ENCODE measurements at places on chromosomes 3 and 15. TPM values are rescaled to one million over a fixed set of nuclear protein-coding genes. Genes with fewer than 3 reads are reported as not detected.

- DNase-seq, result no peak
- H3K36me3 ChIP-seq, result no peaks in the 10 kb centered on the region
- H3K4me1 ChIP-seq, result no peaks in the 10 kb centered on the region
- H3K27me3 ChIP-seq, result peaks cover 6% of the 10 kb centered on the region
- no peak overlapping the region for H3K4me3 ChIP-seq
- no peak overlapping the region for H3K27ac ChIP-seq
Measured at GRCh38 chr15:66936109-66936860, 129.1 kb upstream of the SMAD3 start.

DNA sequence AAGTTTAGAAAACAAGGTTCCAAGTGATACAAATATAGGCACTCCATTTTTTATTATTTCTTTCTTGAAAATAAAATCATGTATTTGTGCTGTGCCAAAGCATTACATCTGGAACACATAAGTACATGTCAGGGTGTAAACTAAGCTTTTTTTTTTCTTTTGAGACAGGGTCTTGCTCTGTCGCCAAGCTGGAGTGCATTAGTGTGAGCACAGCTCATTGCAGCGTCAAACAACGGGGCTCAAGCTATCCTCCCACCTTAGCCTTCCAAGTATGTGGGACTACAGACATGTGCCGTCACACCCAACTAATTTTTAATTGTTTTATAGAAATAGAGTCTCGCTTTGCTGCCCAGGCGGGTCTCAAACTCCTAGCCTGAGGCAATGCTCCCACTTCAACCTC lies 9.0 kb downstream of the SPATA12 start:
- H3K36me3 ChIP-seq, result no peaks in the 10 kb centered on the region
- no peak for DNase-seq
- H3K4me1 ChIP-seq, result peaks cover 31% of the 10 kb centered on the region
- H3K27ac ChIP-seq, result peak overlapping the region; percentile 88

ADAMTSL3 gene
- not detected for total RNA-seq

GRCh38 chr3:64262574-64263114 lies 37.4 kb upstream of the PRICKLE2 start:
- no peaks in the 10 kb centered on the region for H3K4me1 ChIP-seq
- no peak overlapping the region for H3K27ac ChIP-seq
- H3K27me3 ChIP-seq, result peaks cover 21% of the 10 kb centered on the region

SLC28A2 gene
- total RNA-seq, result not detected

INSYN1 gene
- total RNA-seq, result not detected

- H3K4me1 ChIP-seq, result peaks cover 9% of the 10 kb centered on the region
- H3K27ac ChIP-seq, result no peak overlapping the region
- no peak overlapping the region for H3K4me3 ChIP-seq
- no peak for DNase-seq
- H3K36me3 ChIP-seq, result peaks cover 16% of the 10 kb centered on the region
- no peaks in the 10 kb centered on the region for H3K27me3 ChIP-seq
Measured at GRCh38 chr3:17645074-17645698, 97.2 kb downstream of the TBC1D5 start.

GRCh38 chr3:26623419-26624208 lies 1.0 kb downstream of the LRRC3B start:
- H3K4me1 ChIP-seq, result no peaks in the 10 kb centered on the region
- H3K27me3 ChIP-seq, result peaks cover 37% of the 10 kb centered on the region
- no peak overlapping the region for H3K27ac ChIP-seq
- H3K4me3 ChIP-seq, result no peak overlapping the region
- H3K36me3 ChIP-seq, result no peaks in the 10 kb centered on the region
- no peak for DNase-seq

DNA sequence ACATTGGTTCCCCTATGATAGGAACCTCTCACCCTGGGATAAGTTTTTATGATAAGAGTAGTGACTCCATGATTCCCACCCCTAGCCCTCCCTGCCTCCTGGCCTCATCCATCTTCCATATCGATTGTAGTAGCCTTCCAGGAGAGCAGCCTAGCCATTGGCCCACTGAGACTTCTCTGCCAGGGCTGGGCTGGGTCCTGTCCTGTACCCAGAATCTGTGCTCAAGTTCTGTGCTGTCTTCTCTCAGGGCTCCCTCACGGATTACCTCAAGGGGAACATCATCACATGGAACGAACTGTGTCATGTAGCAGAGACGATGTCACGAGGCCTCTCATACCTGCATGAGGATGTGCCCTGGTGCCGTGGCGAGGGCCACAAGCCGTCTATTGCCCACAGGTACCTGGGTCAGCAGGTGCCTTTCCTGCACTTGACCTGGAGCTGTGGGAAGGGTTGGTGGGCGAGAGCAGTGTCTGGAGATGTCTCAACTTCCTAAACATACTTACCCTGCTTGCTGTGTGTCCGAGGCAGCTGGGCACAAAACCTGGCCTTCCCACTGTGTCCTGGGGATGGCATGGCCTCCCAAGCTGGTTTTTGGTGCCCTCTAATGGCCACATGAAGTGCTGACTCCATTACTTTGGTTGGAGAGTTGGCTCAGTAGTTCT lies 16.6 kb upstream of the EXOG start:
- H3K4me3 ChIP-seq, result no peak overlapping the region
- H3K27ac ChIP-seq, result no peak overlapping the region
- H3K4me1 ChIP-seq, result no peaks in the 10 kb centered on the region
- H3K27me3 ChIP-seq, result no peaks in the 10 kb centered on the region

ASB14 gene
- total RNA-seq, result not detected

DNA sequence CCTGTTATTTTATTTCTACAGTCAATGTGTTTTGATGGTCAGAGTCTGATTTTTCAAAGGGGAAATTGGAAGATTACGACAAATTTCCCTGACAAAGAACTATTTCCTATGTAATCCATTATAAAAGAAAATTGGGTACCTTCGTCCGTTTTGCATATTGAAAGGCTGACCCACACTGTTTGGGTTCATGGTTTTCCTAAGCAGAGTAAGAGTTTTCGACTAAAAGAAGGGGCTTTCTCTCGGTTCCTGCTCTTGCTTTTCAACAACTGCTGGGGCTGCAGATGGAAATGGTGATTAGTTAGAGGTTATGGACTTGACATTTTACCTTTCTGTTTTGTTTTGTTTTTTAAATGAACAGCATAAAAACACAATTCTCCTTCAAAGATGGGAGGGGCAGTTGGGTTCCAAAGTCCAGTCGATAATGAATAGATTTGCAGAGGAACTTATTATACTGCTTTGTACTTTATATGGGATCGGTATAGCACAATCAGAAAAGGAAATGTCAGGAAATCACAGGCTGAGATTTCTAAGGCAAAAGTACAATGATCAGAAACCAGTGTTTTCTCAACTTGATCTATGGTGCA lies 978 bp downstream of the KCNMB2 start:
- H3K4me1 ChIP-seq, result peaks cover 4% of the 10 kb centered on the region
- H3K27me3 ChIP-seq, result peaks cover 16% of the 10 kb centered on the region
- no peaks in the 10 kb centered on the region for H3K36me3 ChIP-seq
- no peak overlapping the region for H3K4me3 ChIP-seq

IQCF5 gene
- not detected for total RNA-seq

DNA sequence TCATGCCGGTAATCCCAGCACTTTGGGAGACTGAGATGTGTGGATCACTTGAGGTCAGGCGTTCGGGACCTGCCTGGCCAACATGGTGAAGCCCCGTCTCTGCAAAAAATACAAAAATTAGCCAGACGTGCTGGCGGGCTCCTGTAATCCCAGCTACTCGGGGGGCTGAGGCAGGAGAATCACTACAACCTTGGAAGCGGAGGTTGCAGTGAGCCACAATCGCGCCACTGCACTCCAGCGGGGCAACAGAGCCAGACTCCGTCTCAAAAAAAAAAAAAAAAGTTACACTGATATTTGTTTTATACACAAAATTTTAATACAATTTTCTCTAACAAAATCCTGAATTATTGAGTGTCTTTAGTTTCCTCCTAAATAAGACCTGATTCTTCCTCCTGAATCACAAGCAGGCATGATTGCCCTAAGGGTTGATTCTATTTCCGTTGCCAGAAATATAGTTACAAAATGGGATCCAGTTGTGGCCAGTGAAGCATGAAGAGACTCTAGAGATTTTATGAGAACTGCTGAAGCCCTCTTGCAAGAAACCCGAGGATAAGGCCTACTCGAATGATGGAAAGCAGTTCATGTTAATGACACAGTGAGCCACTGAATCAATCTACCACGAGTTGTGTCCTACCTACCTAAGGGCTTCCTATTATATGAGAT lies 9.6 kb upstream of the SMARCC1 start:
- peaks cover 4% of the 10 kb centered on the region for H3K4me1 ChIP-seq
- DNase-seq, result no peak
- H3K4me3 ChIP-seq, result no peak overlapping the region
- no peaks in the 10 kb centered on the region for H3K27me3 ChIP-seq

GMPS gene
- total RNA-seq, result 42.2 TPM

DNA sequence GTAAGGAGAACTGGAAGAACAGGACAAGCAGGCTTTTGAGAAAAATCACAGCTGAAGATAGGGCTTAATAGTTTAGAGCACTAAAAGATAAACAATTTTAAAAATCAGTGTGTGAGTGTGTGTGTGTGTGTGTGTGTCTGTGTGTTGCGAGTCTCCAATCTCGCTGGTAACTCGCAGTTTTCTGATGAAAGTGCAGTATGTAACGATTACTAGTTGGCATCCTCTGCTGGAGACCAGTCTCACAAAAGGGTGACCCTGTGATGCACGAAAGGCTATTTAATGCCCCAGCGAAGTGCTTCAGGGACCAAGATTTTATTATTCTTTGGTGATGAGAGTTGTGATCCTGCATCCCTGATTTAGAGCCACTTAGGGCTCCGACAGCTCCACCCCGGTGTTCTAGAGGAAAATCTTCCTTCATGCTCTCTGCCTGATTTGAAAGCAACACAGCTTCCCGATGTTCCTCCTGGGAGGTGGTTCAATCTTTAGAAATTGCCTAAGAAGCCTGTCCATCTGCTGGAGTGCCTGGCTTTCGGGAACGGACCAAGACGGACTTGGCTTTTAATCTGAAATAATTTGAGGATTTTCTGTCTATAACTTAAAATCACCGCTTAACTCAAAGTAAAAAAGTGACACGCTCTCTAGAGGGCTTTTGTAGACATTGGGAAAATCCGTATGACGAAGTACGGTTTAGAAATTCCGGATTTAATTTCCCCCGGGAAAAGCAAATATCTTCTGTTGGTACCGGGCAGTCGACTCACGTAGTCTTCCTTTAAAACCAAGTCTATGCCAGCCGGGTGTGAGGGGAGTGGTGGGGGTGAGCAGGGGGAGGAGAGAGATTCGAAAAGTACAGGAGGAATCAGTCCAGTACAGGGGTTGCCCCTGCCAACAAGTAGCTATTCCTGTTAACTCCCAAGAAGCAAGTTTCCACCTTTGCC lies 1.1 kb upstream of the ALCAM start:
- H3K36me3 ChIP-seq, result peaks cover 25% of the 10 kb centered on the region
- no peaks in the 10 kb centered on the region for H3K27me3 ChIP-seq
- peaks cover 33% of the 10 kb centered on the region for H3K4me1 ChIP-seq
- DNase-seq, result no peak

TRIM42 gene
- not detected for total RNA-seq

EPHA6 gene
- not detected for total RNA-seq

DNA sequence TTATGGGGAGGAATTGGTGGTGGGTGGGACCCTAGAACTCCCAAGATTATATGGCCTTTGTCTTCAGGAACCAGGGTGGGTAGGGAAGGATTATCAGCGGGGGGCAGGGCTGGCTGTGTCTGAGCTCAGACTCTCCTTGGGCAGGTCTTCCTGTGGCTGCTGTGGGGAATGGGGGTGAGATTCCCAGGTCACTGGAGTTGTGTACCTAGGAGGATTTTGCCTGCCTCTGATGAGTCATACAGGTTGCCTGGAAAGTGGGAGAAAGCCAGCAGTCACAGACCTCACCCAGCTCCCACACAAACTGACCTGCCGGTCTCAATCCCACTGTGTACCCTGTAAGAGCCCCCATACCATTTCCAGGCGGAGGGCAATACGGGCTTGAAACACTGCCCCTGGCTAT lies 209.9 kb upstream of the CNTN3 start:
- no peak overlapping the region for H3K27ac ChIP-seq
- H3K36me3 ChIP-seq, result no peaks in the 10 kb centered on the region
- H3K4me1 ChIP-seq, result no peaks in the 10 kb centered on the region

DNA sequence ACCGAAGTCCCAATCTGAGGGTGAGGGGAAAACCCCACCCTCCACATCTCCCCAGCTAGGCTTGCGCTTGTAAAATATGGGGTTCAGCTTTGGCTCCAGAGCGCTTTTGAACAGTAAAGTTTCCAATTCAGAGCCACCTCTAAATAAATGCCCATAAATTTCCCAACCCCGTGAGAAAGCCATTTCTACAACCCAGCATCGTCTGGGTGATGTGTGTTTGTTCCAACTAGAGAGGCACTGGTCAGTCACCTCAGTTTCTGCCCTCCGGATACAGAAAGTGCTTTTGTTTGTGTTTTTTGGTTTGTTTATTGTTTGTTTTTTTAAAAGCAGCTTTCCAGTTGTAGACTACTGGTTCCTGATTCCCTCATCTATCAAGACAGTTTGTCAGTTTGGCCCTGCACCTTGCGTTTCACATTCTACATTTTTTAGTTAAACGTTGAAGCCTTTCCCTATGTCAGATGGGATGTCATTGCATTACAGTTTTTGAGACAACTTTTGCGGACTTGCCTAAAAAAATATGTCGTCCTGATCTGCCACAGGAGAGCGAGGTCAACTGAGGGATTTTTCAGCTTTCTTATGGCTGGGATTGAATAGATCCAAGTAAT lies 15.0 kb upstream of the SOX2 start:
- peaks cover 19% of the 10 kb centered on the region for H3K4me1 ChIP-seq
- DNase-seq, result no peak
- no peak overlapping the region for H3K4me3 ChIP-seq
- H3K27ac ChIP-seq, result no peak overlapping the region
- H3K27me3 ChIP-seq, result peaks cover 68% of the 10 kb centered on the region

DNA sequence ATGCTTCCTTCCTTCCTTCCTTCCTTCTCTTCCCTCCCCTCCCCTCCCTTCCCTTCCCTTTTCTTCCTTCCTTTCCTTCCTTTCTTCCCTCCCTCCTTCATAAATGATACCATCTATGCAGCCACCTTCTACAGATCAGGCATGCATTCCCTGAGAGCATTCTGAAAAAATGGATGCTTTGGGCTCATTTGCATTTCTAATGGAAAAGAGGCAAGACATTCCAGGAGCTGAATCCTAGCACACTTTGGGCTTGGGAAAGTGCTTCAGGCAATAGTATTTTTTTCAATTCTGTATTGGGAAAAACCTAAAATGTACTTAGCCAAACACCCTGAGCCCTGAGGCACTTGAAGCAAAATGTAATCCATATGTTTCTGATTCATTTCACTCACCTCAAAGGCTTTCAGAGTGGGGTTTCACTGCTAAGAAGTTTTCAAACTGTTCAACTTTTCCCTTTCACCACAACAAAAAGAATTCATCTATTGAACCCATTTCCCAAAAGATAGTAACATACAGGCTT lies 220.1 kb upstream of the RORA start:
- H3K4me3 ChIP-seq, result no peak overlapping the region
- H3K36me3 ChIP-seq, result no peaks in the 10 kb centered on the region
- no peak for DNase-seq
- H3K27ac ChIP-seq, result no peak overlapping the region

- DNase-seq, result no peak
- no peak overlapping the region for H3K27ac ChIP-seq
- H3K4me1 ChIP-seq, result no peaks in the 10 kb centered on the region
- no peak overlapping the region for H3K4me3 ChIP-seq
Measured at GRCh38 chr15:48306639-48307038, 24.6 kb upstream of the DUT start.

GRCh38 chr3:98780343-98780742 lies 17.2 kb downstream of the ST3GAL6 start:
- DNase-seq, result no peak
- H3K27me3 ChIP-seq, result no peaks in the 10 kb centered on the region
- H3K4me3 ChIP-seq, result no peak overlapping the region
- H3K27ac ChIP-seq, result no peak overlapping the region
- no peaks in the 10 kb centered on the region for H3K36me3 ChIP-seq

- H3K27ac ChIP-seq, result no peak overlapping the region
- DNase-seq, result no peak
- H3K4me3 ChIP-seq, result no peak overlapping the region
- H3K36me3 ChIP-seq, result no peaks in the 10 kb centered on the region
- peaks cover 43% of the 10 kb centered on the region for H3K27me3 ChIP-seq
Measured at GRCh38 chr3:133892541-133893231, 3.0 kb downstream of the RAB6B start.
